ENCODE measurements at places on chromosomes 5 and 9. TPM values are rescaled to one million over a fixed set of nuclear protein-coding genes. Genes with fewer than 3 reads are reported as not detected.

DNA sequence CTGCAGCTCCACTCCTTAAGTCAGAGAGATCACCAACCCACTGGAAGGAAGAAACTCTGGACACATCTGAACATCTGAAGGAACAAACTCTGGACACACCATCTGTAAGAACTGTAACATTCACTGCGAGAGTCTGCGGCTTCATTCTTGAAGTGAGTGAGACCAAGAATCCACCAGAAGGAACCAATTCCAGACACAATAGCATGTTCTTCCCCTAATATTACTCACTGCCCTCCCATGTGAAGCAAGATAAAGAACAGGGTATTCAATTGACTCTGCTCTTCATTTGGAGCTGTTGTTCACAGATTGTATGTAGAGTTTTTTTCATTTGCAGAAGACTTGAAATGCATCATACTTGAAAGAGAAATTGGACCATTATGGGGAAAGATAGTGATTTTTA, 10.8 kb downstream of the SAXO1 start:
- no peak for DNase-seq

RASEF gene
- 7.0 TPM for total RNA-seq

ZNF658 gene
- total RNA-seq, result 4.3 TPM

ERAP2 gene
- 22.5 TPM for total RNA-seq

Data from Caki2 (cell line).